ENCODE measurements at places on chromosomes 2 and 18.

- DNase-seq = no peak
Observed at GRCh38 chr2:8548619-8549150, 133.2 kb upstream of the ID2 start.

- DNase-seq = no peak
Observed at GRCh38 chr2:157818227-157818626, 57.9 kb downstream of the ACVR1 start.

GRCh38 chr2:167935803-167936110, 311.6 kb downstream of the STK39 start:
- no peak for DNase-seq

DNA sequence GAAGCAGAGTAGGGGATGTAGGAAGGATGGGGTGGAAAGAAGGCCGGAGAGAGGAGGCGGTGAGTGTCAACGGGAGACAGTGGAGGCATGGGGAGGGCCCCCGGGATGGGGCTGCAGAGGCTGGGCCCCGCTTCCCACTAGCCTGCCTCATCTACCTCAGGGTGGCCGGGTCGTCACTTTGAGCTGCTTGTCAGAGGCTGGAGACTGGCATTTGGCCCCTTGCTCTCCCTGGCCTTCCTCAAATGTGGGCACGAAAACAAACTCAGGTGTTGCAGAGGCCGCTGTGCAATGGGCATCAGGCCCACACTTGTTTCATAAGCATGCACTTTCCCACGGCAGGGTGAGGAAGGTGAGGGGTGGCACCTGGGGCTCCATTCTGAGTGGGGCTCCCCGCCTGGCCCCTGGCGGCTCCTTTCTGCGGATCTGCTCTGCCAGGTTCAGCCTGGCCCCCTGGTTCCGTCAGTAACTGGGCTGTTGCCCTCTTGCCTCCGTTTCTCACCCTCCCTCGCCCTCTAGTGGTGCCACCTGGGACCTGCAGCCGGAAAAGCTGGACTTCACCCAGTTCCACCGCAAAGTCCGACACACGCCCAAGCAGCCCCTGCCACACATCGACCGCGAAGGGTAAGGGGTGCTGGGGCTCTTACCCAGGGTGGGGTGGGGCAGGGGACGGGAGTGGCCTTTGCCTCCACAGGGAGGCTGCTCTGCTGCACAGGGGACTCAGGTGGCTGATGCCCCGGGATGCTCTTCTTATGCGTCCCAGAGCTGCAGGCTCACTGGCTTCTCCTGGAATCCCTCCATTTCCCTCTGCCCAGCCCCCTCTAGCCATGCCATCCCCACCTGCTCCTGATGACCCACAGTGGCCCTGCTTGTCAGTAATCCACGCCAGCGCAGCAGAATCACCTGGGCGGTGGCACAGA, 125.4 kb downstream of the CTIF start:
- peak; percentile 16 for DNase-seq

DNA sequence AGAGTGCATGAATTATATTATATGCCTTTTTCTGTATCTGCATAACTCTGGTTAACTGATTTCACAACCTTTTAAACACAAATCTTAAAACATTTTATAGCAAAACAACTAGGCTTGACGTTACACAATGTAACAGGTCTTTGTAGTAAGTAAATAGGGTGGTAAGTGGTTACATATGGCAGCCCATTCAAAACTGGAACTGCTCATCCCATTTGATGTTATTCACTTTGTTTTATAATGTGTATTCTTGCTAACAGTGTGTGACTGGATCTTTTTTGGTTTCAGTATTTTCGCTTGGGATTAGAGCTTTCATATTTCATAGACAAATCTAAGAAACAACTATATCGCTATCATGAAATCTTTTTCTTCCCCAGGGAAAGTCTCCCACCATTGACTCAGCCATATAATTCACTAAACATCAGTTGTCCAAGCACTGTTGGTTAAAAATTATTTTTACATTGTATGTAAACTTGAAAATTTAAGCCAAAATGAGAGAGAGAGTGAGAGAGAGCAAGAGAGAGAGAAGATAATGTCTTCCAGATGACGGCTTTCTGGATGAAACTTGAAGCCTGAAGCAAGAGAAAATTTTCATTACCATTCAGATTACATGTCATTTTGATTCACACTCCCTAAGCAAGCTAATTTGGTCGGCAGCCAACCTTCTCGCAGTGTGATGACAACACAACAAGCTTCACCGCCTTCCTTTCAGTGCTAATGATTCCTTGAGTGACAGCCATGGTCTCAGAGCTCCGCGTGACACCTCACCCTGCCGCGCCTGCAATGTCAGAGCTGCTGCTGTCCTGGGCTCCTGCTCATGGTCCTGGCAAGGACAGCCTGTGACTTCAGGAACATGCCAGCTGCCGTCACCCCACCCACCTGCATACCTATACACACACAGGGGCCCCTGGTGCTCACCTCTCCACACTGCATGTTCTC, 946.9 kb upstream of the SOX11 start:
- DNase-seq = no peak

DNA sequence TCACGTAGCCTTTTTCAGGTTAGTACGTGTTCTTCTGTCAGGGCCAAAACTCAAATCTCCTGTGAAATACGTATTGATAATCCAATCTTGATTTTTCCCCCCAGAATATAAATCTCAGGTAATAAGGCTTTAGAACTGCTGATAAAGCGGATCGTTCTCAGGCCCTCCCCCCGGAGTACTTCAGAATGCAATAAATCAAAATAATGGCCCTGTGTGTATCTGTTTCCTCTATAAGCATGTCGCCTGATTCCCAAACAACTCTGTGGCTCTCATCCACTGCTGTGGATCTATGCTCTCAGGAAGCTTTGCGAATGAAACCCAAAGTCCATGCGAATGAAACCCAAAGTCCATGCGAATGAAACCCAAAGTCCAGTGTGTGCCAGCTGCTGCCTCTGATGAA, 49.4 kb downstream of the IMPA2 start:
- no peak for DNase-seq

GRCh38 chr2:112754564-112754963, 9.8 kb downstream of the CKAP2L start:
- DNase-seq = no peak

DNA sequence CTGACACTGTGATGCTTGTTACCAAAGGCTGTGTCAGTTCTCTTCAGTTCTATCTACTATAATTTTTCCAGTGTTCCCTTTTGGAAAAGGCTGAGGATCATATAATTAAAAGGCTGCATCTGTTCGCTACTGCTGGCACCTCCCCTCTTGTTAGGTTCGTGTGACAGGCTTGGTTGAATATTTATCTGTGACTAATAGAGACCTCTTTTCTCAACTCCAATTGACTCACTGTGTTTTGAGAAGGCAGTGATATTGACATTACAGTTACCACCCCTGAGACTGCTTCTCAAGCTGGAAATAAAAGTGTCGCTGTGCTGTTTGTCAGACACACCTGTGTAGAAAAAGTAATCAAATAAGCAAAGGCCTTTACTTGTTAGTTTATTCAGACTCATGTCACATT, 205.5 kb upstream of the KCNH7 start:
- no peak for DNase-seq

DNA sequence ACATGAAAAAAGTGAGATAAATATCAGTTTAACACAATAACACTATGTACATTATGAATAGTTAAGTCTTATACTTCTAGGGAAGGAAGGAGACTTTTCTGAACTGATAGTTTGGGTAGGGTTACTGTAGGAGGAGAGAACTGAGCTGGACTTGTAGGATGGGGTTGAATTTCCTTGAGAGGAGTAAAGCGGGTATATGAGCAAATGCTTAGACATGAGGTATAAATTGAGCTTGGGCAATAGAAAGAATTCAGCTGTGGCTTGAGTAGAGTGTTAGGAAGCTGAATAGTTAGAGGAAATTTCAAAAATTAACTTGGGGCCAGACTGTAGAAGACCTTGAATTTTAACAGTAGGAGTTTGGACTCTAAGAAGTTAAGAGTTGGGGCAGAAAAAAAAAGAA, 45.1 kb downstream of the LCLAT1 start:
- DNase-seq = no peak

DNA sequence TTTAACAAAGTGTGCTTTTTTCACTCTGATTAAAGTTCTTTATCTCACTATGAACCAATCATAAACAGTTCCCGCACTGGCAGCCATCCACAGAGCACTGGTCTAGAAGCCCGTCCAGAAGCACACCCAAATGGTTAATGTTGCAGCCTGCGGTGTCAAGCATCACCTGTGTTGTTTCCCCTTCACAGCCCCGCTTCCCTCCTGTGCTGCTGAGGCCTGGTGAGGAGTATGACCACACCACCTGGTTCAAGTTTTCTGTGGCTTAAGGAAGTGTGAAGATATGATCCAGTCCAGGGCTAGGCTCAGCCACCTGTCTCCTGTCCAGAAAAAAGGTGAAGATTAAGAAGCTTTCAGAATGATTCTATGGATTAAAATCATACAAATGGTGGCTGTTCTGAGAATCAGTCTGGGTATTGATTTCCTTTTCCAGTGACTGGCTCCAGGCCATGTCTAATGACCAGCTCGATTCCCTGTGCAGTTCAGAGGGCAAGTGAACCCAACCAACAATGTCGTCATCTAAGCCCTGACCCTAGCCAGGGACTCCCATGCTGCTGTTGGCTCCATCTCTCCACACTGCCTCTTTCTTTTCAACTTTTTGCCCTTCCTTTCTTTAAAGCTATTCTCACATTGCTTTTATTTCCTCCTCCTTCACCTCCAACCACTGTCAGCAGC, 17.7 kb downstream of the SRSF7 start:
- DNase-seq = no peak

DNA sequence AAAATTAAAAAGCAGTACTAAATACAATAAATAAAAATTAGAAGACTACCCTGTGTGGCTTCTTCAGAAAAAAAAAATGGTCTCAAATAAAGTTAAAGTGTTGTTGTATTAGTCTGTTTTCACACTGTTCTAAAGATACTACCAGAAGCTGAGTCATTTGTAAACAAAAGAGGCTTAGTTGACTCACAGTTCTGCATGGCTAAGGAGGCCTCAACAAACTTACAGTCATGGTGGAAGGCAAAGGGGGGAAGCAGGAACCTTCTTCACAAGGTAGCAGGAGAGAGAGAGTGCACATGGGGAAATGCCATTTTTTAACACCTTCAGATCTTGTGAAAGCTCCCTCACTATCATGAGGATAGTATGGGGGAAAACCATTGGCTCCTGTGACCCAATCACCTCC, 612.8 kb downstream of the RNF144A start:
- no peak for DNase-seq

DNA sequence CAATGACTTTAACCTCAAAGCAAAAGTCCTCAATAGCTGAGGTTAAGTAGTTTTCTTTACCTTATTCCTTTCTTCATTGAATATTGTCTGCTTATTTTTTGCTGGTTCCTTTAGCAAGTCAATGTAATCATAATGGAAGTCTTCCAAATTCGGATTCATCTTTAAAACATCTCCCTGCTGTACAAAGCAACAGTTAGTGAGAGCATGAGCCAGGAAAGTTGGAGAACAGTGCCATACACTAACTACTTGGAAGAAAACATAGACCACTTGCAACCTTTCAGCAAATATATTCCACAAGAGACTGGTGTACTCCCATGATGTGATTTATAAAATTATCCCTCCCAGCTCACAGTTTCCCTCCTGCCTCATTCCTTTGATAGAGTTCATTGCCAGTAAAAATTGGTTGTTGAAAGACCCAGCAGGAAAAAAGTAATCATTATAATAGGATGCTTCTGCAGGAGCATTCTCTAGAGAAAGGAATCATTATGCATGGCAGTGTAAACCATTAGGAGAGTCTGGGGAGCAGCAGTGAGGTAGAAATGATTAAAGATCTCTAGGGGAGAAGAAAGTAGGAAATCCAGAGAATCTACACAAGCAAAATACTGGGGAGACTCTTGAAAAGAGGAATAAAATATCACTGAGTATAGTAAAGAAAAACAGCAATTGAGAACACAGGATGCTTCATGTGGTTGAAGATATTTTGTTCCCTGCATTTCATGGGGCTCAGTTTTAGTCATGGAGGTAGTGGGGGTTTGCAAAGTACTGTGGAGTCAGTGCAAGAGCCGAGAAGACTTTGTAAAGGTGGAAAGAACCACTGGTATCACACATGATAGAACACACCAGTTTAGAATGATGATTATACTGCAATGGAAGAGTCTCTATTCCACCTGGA, 38.6 kb upstream of the TTN start:
- DNase-seq = no peak

Data from activated T-helper 1 cell treated with Interleukin-2 at 50 U/mL for 16 hours (primary cell).